ENCODE measurements at places on chromosomes 7 and 10.

- no peak for DNase-seq
These were observed 208.4 kb upstream of the KCND2 start for GRCh38 chr7:120064565-120064964.

DNA sequence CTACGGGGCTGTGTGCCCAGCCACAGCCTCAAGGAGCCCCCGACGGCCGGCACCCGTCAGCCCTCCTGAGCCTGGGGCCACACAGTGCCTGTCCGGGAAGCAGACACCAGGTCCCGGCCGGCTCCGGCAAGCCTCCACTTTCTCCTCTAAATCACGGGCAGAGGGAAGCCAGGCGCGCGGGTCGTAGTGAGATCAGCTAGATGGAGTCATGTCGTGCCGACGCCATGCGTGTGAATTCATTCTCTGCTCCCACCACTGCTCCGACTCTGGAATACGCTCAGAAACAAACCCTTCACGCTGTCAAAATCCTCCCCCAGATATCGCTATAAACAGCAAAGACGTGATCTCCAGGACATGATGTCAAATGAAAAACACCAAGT is 93.7 kb upstream of the DNAAF5 start:
- no peak for DNase-seq

- no peak for DNase-seq
These were observed 133.1 kb downstream of the IQUB start for GRCh38 chr7:123401295-123401694.

DNA sequence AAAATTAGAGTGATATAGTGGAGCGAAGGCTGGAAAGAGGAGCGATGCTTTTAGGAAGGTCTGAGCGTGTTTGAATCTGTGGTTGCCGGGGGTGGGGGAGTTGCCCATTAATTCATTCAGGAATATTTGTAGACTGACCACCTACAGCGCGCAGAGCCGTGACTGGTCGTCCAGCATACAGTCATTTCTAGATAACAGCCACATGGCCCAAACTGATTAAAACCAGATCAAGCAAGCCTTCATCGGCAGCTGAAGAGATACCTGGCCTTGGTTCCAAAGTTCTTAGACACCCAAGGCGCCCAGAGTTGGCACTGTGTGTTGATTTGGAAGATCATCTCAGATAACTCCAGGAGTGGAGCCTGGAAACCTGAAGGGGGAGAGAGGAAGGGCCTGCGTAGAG is 1.7 kb downstream of the PROSER2 start:
- no peak for DNase-seq

DNA sequence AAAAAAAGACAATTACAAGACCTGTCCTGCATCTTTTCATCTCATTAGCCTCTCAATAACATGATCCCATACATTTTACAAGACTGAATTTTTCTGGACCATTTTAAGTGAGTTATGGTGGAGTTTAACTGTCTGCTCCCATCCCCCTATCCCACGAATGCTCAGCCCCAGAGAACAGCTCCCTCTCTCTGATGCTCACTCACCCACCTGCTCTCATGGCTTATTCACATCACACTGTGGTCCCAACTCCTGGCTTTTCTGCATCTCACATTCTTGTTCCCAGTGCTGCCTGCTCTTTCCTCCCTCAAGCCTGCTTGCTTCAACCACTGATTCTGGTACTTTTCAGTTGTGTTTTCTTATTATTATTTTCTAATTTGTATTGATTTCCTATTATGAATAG is 20.4 kb upstream of the CCSER2 start:
- no peak for DNase-seq

DNA sequence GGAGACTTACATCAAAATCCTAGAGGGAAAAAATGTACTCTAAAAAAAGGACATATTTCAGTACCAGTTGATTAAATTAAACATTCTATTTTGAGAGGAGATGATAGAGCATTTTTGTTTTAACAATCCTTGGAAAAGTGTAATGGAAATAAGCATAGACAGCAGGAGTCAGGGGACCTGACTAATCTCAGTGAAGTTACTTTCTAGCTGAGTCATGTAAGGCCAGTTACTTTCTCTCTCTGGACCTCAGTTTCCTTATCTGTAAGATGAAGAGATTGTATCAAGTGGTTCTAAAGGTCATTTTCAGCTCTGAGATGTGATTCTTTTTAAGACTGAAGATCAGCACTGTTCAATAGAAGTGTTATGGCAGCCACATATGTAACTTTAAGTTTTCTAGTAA is 44.1 kb downstream of the VTI1A start:
- no peak for DNase-seq

DNA sequence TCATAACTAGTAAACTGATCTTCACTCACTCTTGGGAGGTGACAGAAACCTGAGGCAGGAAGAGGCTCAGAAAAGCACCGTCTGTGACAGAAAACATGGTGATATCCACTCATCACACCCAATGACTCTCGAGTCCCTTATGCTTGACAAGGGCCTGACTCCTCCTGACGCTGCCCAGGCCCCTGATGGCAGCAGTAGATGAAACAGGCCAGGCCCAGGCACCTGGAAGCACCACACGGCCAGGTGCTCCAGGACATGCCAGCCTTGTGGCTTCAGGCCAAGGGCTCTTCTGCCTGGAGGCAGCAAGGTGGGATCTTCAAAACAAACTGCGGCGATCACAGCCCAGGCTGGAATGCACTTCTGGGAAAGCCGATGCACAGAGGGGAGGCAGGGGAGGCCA is 89.3 kb downstream of the MAD1L1 start:
- DNase-seq, result no peak

GRCh38 chr10:104907521-104907920 is 266.4 kb downstream of the SORCS3 start:
- DNase-seq, result no peak

DNA sequence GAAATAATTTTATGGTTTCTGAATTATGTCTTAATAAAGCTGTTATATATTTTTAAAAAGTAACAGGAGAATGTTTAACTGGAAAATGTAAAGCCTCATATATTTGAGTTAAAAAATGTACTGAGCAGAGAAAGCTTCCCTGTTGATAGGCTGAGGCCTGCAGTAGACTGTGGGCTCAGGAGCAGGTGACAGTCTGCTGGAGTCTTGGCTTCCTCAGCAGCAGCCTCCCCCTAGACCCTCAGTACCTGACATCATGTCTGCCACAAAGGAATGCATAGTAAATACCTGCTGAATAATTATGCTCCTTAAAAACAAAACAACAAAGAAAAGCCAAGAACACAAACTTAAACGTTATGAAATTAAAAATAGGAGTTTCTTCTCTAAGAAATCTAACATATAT is 73.9 kb upstream of the NOBOX start:
- DNase-seq, result no peak

GRCh38 chr7:22411977-22412693 is 55.2 kb upstream of the RAPGEF5 start:
- no peak for DNase-seq
